Activated T-cell treated with anti-CD3 and anti-CD28 coated beads for 48 hours (primary cell): ENCODE measurements at places on chromosomes 11 and 22.

GRCh38 chr11:862081-862661 lies 19.5 kb downstream of the TSPAN4 start:
- no peak for DNase-seq

- DNase-seq, result no peak
These were observed 36.5 kb downstream of the MADD start for GRCh38 chr11:47306484-47306844.

- DNase-seq, result no peak
These were observed 13.2 kb downstream of the GGT5 start for GRCh38 chr22:24231706-24232105.

DNA sequence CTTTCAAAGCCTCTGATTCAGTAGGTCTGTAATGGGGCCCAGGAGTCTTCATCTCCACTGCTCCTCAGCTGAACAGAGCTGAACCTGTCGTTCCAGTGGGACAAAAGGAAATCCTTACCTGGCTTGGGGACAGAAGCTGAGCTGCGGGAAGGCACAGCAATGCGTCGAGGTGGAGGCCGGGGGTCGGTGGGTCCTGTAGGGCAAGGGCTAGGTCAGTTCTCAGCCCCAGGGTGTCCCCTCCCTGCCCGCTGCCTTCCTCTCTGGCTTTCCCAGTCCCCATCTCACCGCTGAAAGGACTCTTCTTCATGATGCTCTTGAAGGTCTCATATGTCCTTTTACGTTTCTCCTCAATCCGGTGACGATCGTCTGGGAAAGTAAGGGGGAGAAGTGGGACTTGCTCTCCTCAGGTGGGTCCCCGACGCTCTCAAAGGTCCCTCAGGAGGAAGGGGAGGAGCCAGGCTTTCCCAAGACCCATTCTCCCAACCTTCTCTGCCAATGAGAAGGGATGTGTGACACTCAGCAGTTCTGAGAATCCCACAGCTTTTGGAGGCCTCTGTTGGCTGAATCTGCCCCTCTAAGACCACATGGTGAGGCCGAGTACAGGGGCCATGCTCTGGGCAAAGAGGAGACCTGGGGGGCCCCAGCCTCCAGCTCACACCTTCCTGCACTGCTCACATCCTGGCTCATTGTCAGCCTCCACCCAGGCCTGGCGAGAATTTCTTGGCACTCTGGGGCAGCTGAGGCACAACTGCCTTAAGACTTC lies 7.0 kb downstream of the RELA start:
- no peak for DNase-seq

- DNase-seq, result no peak
These were observed 22.0 kb downstream of the OOSP3 start for GRCh38 chr11:59900366-59901126.

DNA sequence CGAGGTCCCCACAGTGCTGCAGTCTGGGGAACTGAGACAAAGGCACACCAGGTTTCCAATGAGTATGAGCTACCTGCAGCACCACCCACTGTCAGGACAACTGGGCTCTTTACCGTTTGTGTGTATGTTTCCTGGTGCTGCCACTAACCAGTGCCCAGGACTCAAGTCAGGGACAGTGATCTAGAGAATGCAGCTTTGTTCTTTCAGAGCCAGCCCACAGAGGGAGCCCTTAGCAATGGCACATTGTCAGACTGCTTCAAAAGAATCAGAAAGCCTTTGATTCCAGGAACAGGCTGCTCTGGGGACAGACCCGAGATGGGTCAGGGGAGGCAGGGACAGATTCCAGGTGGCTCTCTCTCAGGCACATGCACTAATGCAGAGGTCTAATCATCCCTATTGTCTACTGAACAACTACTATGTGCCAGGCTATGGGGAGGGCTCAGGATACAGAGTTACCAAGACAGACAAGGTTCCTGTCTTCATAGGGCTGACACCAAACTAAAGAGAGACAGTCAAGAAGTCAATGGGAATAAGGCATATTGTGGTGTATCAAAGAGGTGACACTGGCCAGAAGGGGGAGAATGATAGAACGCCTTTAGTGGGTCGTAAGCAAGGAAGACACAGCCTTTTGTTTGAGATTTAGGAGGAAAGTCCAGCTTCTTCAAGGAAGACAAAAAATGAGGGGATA lies 103.7 kb downstream of the VPREB1 start:
- no peak for DNase-seq

DNA sequence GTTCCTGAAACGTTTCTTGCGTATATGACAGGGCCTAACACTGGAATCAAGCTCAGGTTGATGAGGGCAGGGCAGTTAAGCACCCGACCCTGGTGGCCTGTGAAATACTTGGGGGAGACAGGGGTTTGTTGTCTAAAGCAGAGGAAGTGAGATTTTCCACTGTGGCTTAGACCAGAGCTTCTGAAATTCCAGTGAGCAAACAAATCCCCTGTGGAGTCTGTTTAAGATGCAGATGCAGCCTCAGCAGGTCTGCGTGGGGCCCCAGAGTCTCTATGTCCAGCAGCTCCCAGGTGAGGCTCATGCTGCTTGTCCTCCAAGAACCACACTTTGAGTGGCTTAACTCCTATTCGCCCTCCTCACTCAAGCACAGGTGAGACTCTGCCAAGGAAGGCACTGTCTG lies 39.1 kb upstream of the PRAME start:
- DNase-seq, result no peak

- DNase-seq, result no peak
These were observed 27.2 kb downstream of the RPS6KA4 start for GRCh38 chr11:64385945-64386704.

- DNase-seq, result no peak
These were observed 651 bp downstream of the CTSF start for GRCh38 chr11:66567787-66568123.

GRCh38 chr11:130177782-130178181 lies 18.2 kb downstream of the ST14 start:
- no peak for DNase-seq

GRCh38 chr22:50001388-50002231 lies 11.0 kb downstream of the IL17REL start:
- no peak for DNase-seq

DNA sequence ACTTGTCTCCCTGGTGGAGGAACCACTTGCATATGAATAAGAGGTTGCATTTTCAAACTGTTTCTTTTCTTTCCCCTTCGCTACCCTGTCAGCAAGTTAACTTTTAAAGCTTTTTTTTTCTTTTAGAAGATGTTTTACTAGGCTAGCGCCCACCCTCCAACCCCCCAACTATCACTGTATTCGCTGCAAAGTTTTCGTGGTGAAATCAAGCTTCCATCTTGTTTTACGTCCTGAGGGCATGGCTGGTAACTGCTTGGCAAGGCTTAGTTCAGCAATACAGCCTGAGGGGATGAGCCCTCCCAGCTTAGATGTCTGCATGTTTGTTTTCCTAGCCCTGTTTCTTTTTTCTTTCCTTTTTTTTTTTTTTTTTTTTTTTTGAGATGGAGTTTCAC lies 1359.3 kb downstream of the LRRC4C start:
- DNase-seq, result no peak

DNA sequence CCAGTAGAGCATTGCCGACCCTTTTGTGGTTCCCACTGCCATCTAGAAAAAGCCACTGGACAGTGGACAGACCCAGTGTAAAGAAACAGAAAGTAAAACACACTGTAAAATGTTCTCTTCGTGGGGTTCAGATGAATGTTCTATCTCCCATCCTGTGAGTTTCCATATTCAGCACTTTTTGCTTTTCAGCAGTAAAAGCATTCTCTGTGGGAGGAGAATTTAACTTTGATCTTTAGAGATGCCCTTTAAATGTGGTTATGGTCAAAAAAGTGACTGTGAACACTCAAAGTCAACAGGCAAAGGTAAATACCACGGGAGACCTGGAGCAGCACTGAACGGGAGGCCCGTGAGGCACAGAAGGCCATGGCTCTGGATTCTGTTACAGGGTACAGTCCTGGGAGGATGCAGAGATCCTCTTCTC lies 53.9 kb downstream of the FLI1 start:
- DNase-seq, result no peak

GRCh38 chr22:24516301-24516737 lies 21.2 kb downstream of the UPB1 start:
- DNase-seq, result no peak
